ENCODE measurements at places on chromosomes 16 and 17. TPM values are rescaled to one million over a fixed set of nuclear protein-coding genes. Genes with fewer than 3 reads are reported as not detected.

SLC5A11 gene
- 0.07 TPM for total RNA-seq

PRDM7 gene
- total RNA-seq = not detected

KRTAP2-1 gene
- not detected for total RNA-seq

COIL gene
- 23.7 TPM for total RNA-seq

SLC38A8 gene
- not detected for total RNA-seq

Data from GM23338 (cell line).